AG10803 (cell line): ENCODE measurements at places on chromosomes 12 and 14.

DNA sequence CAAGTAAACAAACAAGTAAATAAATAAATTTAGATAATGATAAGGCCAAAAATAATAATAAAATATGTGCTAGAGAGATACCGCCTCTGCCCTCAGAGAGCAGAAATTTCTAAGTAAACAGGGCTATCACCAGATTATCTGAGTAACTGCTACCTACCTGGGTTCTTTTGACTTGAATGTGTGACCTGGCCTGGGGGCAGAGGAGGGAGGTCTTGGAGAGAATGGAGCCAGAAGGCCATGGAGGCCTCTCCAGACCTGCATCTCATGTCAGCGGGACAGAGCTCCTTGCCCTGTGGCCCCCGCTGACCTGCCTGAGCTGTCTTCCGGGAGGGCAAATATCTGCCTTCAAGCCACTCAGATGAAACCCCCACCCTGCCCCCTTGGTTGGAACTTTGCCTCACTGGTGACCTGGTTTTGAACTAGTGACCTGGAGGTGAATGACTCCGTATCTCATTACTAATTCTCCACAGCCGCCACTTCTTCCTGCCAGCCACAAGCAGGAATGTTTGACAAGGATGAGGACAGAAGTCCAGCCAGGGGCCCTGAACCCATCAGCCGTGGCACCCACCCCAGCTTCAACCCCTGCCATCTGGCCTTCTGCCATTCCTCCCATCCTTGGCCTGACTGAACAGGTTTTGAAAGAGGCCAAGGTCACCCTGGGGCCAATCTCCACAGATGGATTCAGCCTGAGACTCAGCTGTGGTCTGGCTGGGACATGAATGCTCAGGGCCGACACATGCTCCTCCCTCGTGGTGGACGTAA is 86.8 kb upstream of the PARP11 start:
- no peak for DNase-seq

GRCh38 chr12:19922717-19923116 is 445.6 kb upstream of the PDE3A start:
- no peak for DNase-seq

DNA sequence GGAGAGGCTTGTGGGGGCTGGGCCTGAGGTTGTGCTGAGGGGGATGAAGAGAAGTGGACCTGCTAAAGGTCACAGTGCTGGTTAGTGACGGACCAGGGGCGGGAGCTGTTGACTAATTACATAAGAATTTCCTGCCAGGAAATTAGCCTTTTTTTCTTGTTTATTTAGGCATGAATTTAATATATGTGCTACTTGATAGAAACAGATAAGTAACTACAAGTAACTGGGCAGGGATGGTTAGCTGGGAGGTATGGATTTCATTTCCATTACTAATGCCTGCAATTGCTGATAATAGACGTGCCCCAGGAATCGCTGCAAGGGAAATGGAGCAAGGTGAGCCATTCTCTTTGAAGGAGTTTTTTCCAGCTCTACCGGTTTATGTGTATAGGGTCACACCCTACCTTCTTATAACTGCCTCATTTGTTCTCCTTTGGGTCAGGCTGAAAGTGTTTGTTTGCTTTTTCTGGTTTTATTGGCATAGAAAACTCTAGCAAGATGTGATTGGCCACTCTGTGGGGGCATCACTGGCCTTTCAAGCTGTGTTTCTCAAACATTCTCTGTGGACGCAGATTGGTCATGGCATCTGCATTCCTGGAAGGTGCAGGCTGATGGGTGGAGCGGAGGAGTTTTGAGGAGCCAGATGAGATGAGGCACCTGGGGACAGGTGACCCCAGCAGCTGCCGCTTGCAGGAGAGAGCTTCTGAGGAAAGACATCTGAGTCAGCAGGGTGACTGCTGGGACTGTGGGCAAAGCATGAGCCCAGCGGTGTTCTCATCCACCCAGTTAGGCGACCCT is 19.0 kb upstream of the GPRC5A start:
- peak; percentile 62 for DNase-seq

GRCh38 chr14:104742586-104743455 is 10.1 kb upstream of the SIVA1 start:
- DNase-seq = no peak

- DNase-seq = peak; percentile 76
These were observed 390.7 kb downstream of the C12orf75 start for GRCh38 chr12:105721051-105721825.

GRCh38 chr14:67999290-67999689 is 179.7 kb downstream of the RAD51B start:
- peak; percentile 31 for DNase-seq

- DNase-seq = no peak
These were observed 17.7 kb upstream of the STXBP6 start for GRCh38 chr14:25067600-25067999.

- DNase-seq = no peak
These were observed 141.9 kb downstream of the CHST11 start for GRCh38 chr12:104598342-104599271.

DNA sequence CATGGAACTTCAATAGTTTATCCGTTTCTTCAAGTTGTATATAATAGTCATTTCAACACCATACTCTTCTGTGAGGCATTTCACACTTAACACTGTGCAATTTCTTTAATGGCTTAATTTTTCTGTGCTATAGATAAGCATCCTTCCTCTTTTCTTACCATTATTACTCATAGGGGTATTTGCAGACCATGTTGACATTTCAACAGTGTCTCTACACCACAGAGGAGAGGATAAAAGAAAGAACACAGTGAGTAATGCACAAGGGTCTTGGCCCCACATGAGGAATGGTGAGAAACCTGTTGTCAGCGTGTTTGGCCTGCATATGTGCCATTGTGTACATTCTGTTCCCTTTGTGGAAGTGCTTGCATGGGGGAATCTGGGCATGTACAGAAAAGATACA is 421.5 kb upstream of the MDGA2 start:
- DNase-seq = no peak

GRCh38 chr12:65656891-65657351 is 167.4 kb upstream of the HMGA2 start:
- DNase-seq = peak; percentile 98

DNA sequence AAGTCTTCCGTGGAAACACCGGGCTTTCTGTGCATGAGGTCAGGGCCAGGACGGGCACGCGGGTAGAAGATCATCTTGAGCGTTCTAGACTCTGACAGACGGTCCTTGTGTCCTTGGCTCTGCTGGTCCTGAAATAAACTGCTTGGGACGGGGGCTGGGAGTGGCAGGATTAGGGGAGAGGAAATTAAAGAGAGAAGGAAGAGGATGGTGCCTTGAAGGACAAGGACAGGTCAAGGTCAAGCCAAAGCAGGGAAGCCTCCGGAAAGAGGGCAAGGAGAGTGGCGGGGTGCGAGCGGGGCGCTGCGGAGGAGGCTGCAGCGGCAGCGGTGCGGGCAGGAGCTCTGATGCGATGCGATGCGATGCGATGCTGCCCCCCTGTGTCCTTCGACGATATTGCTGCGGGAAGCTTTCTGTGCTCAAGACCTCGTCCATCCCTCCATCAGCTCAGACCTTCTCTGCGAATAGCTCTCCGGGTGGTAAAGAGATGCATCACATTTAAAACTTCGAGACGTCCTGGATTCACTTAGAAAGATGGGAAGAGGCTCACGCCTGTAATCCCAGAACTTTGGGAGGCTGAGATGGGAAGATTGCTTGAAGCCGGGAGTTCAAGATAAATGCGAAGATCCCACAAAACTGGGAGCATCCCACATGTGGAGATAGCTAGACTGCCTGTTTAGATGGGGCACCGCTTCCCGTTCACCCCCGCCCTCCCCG is 110.1 kb upstream of the TMEM132D start:
- peak; percentile 20 for DNase-seq

DNA sequence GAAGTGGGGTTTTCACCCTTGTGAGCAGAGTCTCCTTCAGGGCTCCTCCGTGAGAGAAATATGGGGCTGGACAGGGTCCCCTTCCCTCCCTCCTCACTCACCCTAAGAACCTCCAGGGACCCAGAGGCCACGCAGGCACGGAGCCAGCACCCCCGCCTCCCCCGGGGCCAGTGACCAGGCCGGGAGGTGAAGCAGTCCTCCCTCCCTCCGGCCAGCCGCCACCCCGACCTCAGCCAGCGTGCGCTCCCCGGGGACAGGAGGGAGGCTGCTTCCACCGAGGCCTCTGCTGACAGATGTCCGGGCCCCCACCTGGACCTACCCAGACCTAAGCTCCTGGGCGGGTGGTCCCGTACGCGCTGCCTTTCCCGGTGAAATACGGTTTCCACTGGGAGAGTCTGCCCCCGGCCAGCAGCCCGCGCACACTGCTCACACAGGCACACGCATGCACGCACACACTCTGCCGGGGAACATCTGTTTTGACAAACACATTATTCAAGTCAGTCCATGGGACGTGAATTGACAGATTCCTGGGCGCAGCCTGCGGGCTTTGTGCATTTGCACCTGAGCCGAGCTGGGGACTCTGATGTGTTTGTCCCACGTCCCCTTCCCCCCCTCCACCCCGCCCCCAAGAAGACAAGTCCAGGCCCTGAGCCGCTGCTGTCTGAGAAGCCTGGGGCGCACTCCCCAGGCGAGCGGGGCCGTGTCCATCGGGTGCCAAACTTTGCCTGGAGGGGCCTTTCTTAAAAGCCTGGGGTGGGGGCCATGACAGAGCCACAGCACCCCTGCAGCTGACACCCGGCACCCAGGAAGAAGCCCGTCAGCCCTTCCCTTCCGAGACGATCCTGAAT is 725 bp downstream of the RIMBP2 start:
- no peak for DNase-seq

- no peak for DNase-seq
These were observed 93.1 kb upstream of the EVL start for GRCh38 chr14:99971941-99972747.

GRCh38 chr14:33584697-33585096 is 366.2 kb downstream of the EGLN3 start:
- no peak for DNase-seq

DNA sequence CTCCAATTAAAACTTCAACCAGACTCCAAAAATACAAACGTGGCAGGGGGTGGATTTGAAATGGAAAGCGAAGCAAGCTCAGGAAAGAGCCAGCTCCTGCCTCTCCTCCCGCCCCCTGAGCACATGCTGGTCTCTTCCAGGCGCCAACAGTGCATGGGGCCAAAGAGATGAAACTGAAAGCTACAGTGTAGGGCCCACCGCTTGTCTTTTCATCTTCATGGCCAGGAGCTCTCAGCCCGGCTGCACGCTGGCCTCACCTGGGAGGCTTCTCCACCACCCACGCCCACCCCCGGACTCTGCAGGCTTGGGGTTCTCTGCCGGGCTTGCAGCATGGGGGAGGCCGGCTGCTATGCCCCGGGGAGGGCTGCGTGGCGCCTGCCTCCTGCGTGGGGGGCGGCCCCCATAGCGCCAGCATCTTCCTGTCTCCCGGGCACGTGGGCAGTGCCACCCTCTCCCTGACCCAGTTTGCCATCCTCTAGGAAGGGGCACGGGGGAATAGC is 2.0 kb downstream of the RIMBP2 start:
- no peak for DNase-seq

DNA sequence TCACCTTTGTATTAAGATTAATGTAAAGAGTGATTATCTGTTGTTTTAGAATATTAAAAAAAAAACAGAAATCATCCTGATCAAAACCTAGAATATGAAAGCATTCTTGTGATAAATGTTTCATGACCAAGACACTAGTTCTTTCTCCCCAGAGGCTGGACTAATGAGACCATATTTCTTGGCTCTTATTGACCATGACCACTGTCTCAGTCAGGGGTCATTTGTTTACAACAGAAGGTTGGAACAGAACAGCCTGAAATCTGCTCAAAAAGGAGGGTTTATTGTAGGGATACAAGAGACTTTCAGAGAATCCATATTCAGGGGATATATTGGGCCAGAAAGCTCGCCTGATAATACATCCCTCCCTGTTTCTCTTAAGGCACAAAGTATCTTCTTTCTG is 87.7 kb downstream of the TMEM30B start:
- DNase-seq = peak; percentile 27

- peak; percentile 2 for DNase-seq
These were observed 155.3 kb upstream of the CCDC196 start for GRCh38 chr14:66330916-66331315.

- no peak for DNase-seq
These were observed 684 bp upstream of the KLRF2 start for GRCh38 chr12:9880532-9881078.

- no peak for DNase-seq
These were observed 612.4 kb downstream of the NRXN3 start for GRCh38 chr14:78782551-78782950.

- DNase-seq = no peak
These were observed 72.8 kb downstream of the CAPZA3 start for GRCh38 chr12:18810537-18811253.

- DNase-seq = peak; percentile 72
These were observed 39.6 kb downstream of the CCDC85C start for GRCh38 chr14:99564256-99564925.

GRCh38 chr12:101838628-101839323 is 8.0 kb upstream of the GNPTAB start:
- no peak for DNase-seq

DNA sequence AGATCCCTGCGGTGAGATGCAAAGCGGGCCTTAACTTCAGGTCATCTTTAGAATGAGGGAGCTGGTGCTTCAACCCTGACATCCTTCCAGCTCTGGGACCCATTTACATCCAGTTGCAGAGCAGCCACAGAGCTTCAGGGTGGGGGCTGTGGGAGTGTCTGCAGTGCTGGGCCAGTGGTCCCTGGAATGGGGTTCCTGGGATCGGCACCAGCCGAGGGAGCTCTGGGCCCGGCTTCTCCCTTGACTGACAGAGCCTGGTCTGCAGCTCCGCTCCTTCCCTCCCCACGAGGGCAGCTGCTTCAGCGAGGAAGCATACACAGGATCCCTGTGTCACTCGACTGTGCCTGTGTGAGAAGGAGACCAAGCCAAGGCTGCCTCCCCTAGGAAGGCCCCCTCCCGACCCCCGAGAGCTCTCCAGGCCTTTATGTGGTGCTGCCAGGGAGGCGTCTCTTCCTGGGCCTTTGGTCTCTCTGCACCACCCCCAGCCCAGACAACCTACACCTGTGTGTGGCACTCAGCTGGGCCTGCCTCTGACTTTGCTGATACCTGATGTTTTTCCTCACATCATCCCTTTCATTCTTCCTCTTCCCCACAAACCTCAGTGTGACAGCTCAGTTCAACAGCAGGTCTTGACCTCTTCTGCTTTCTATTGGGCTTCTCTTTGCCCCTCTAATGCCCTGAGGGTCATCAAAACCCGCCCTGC is 48.1 kb upstream of the RIN3 start:
- no peak for DNase-seq

GRCh38 chr12:95206916-95207315 is 10.4 kb downstream of the FGD6 start:
- no peak for DNase-seq
